ENCODE measurements at places on chromosomes 1 and 21. TPM values are rescaled to one million over a fixed set of nuclear protein-coding genes. Genes with fewer than 3 reads are reported as not detected.
A peak's percentile ranks its signal among the peaks of the same experiment; 100 is the strongest.

The RIPPLY3 gene
- 0.92 TPM for total RNA-seq

The MYOG gene
- total RNA-seq, result not detected

The OR2L8 gene
- not detected for total RNA-seq

The MPL gene
- not detected for total RNA-seq

The B3GALT2 gene
- total RNA-seq, result not detected

The LCE6A gene
- not detected for total RNA-seq

- DNase-seq, result no peak
Observed at GRCh38 chr1:1432951-1433803, 2.3 kb upstream of the VWA1 start.

DNA sequence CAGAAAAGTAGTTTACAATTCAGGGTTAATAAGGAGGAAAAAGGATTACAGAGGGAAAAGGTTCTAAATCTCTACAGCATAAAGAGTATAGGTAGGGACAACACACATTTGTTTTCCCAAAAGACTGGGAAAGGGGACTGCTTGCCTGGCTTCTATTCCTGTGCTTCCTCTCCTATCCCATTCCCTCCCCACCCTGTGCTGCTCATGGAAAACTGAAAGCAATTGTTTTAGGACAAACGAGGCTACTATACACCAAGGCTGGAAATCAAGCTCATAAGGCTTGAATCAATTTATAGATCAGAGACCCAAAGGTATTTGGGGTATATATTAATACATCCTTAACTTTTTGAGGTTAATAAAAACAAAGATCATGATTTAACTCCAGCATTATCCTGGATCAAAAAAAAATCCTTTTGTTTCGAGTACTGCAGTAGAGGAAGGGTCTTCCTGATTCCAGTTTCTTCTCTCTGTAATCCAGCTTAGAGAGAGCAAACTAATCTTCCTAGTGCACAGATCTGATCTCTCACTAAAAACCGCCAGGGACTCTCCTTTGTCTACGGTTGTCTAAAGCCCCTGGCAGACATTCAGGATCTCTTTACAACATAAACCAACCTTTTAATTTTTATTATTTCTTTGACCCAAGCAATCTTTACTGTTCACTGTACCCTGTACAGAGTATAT, 37.4 kb upstream of the A3GALT2 start:
- DNase-seq, result no peak

DNA sequence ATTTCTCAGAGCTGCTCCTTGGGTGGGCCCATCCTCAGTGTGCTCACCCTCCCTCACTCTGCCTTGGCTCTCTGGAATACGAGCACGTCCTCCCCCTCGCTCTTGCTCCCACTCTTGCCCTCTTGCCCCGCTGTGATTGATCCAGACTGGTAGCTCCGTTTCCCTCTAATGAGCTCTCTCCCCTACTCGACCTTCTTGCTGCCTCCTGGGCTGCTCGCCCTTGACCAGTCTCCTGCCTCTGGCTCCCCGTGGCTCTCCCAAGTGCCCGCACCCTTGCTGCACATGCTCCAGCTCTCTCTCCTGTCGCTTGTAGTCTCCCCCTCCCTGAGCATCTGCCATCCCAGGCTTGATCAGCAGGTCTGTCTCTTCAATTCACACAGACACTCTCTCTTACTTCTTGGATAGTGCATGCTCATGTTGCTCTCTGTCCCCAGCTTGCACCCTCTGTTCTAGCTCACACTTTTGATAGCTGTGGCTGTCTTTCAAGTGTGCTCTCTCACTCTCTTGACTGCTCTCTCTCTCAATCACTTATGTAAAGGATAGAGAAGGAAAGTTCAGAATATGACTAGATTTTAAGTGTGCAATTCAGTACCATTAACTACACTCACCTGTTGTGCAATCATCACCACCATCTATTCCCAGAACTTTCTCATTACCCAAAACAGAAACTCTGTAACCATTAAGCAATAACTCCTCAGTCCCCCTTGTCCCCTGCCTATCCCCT, 51.1 kb downstream of the PHC2 start:
- no peak for DNase-seq

- peak; percentile 5 for DNase-seq
Observed at GRCh38 chr1:164337885-164338284, 221.1 kb upstream of the PBX1 start.

- no peak for DNase-seq
Observed at GRCh38 chr1:154155251-154155650, 378 bp upstream of the NUP210L start.

GRCh38 chr1:210757677-210758076, 376.3 kb downstream of the KCNH1 start:
- no peak for DNase-seq

DNA sequence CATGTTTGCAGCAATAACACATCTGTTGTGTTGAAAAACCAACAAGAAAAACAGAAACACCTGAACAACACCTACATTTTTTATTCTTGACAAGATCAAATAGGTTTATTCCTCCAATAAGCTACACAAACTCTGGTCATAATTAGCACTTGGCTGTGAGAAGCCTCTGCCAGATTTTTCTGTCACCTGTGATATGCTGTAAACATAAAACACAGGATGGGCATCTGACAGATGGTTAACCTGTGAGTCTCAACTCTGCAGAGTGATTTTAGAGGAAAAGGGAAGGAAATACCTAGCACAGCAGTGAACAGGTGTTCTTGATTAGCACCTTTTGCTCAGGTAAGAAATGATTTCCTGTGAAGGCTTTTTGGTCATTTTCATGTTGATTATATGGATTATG, 175.4 kb upstream of the COA6 start:
- DNase-seq, result no peak

GRCh38 chr1:221712198-221712684, 29.6 kb downstream of the DUSP10 start:
- peak; percentile 81 for DNase-seq
